COR-L47 (cell line): ENCODE measurements at places on chromosomes 1 and 21.

DNA sequence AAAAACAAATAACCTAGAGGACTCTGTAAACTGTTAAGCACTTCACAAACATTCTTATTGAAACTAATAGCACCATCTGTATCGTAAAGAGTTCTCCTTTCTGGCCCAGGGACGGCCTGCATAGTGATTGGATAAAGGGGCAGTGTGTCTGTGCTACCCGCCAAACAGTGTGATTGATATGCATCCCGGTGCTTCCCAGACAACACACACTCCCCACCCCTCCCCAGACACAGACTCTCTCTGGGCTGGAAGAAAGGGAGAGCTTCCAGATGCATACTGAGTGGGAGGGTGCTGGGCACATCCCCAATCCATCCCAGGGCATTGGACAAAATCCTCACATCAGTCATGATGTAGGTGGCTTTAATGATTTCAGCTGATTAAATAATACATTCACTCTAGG, 3.7 kb downstream of the HSD11B1 start:
- DNase-seq = no peak

GRCh38 chr1:194084755-194085154, 898.3 kb upstream of the B3GALT2 start:
- no peak for DNase-seq

DNA sequence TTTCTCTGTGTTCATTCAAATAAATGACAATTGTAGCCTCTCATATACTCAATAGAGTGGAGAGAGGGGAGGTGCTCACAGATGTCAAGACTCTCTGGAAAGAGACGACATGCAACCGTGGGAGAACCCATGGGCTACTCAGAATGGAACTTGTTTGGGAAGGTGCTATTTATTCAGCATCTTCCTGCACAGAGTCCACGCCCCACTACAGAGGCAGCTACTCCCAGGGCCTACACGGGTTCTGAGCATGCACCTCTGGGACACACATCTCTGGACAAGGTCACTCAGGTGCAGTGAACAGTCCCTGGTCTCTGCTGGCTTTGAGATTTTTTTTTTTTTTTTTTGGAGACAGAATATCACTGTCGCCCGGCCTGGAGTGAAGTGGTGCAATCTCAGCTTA, 64.1 kb downstream of the NID1 start:
- DNase-seq = no peak

DNA sequence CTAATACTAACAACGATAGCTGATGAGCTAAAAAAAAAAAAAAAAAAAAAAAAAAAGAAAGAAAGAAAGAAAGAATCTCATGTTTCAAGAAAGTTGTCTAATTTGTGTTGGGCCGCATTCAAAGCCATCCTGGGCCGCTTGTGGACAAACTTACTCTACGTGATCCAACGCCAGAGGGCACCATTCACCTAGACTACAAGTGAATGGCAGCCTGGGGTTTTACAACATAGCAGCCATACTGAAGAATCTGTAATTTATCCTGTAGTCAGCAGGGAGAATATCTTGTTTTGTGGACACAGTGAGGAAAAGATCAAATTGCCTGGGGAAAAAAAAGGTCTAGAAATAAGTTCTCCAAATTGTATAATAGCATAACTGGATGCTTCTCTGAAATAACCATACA, 47.0 kb downstream of the CYP2J2 start:
- peak; percentile 53 for DNase-seq

DNA sequence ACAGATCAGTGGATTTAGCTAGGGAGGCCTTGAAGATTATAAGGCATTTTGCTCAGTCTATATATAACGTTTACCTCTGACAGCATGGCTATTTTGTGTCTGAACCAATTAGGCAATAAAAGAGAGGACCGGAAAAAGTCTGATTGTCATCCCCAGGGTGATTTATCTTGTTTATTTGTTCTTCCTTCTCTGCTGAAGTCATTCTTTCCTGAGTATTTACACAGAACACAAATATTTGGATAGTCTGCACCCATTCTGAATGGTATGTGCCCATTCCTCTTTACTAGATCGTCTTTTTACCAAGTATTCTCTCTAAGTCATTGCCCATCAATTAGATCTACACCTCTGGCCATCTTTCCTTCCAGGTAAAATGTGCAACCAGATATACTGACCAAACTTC, 1602.9 kb downstream of the KCNT2 start:
- no peak for DNase-seq
